ENCODE measurements at places on chromosomes 12 and 14.

DNA sequence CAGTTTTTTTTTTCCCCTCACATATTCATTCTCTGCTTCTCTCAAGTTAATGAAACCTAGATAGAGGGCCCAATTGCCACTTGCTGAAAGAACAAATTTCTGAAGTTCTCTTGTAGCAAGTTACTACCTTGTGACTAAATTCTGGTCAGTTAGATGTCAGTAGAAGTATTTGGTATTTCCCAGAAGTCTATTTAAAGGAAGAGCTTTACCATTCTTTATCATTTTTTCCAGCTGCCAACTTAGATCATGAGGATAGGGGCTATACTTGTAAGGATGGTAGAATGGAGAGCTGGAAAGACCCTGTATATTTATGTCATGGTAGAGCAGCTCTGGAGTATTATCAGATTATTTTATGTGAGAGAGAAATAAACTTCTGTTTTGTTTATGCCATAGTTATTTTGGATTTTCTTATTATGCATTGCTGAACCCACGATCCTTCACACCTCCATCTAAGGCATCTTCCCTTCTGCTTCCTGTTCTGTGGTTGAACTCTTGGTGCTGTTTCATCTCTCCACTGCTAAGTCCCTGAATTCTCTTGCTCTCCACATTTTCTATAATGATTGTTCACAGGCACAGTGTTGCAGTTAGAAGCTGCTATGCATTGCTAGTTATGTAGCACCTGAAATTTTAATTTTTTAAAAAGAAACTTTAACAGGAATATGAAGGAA, 25.9 kb downstream of the FUT8 start:
- H3K4me3 ChIP-seq: no peak overlapping the region
- peaks cover 24% of the 10 kb centered on the region for H3K4me1 ChIP-seq
- no peaks in the 10 kb centered on the region for H3K36me3 ChIP-seq
- H3K27ac ChIP-seq: no peak overlapping the region

GRCh38 chr14:89954070-89955021, at the start of gene EFCAB11:
EFCAB11 (minus strand) TSS chr14:89954730; CDS start chr14:89954660, 70 bp downstream.
- H3K27ac ChIP-seq: peak within 1 kb of the TSS; percentile 91
- H3K36me3 ChIP-seq: no peaks in the 10 kb centered on the region
- peak within 1 kb of the TSS; percentile 99 for H3K4me3 ChIP-seq
- peaks cover 7% of the 10 kb centered on the region for H3K27me3 ChIP-seq
- H3K4me1 ChIP-seq: peaks cover 9% of the 10 kb centered on the region

DNA sequence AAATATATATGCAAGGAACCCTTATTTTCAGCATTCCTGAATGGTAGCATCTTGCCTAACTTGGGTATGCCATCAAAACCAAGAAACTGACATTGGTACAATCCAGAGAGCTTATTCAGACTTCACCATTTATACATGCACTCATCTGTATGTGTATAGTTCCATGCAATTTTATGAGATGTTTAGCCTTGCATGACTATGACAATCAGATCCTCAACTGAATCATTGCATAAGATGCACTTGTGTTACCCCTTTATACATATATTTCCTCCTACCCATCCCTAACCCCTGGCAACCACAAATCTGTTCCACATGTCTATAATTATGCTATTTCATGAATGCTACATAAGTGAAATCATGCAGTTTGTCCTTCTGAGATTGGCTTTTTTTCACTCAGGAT, 37.0 kb upstream of the PPFIBP1 start:
- no peaks in the 10 kb centered on the region for H3K36me3 ChIP-seq
- H3K27me3 ChIP-seq: no peaks in the 10 kb centered on the region
- no peaks in the 10 kb centered on the region for H3K4me1 ChIP-seq
- no peak for DNase-seq

DNA sequence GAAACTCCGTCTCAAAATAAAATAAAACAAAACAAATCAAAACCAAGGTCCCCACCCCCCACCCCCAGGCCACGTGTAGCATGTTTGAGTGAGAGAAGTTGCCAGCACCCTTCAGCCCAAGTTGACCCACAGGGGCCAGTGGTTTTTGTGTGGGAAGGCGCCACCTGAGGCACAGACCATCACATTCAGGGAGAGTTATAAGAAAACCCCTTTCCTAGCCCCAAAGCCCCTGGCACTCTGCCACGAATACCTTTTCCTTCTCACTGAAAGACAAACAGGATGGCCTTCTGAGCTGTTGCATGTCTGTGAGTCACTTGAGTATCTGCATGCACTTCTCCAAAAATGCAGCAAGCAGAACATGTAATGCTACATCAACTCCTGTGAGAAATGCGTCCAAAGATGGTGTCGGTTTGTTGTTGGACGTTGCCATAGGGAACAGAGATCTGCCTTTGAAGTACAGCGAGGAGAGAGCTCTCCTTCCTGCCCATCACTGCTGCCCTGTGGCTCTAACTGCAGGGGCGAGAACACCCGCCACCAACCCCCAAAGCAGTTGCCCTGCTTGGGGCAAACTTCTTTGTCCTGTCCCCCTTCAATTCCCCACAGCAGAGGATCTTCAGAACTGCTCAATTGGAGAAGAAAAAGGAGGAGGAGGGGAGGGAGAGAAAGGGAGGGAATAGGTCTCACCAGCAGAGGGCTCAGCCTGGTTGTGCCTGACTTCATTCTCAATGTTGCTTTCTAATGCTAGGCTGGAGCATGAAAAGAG, 2.7 kb upstream of the TRAF3 start:
- H3K36me3 ChIP-seq: no peaks in the 10 kb centered on the region
- peaks cover 16% of the 10 kb centered on the region for H3K27me3 ChIP-seq
- peaks cover 26% of the 10 kb centered on the region for H3K4me1 ChIP-seq

- peak overlapping the region; percentile 76 for H3K27ac ChIP-seq
- peaks cover 10% of the 10 kb centered on the region for H3K27me3 ChIP-seq
- DNase-seq: no peak
- H3K4me1 ChIP-seq: peaks cover 12% of the 10 kb centered on the region
These were observed 501 bp upstream of the HSP90B1 start for GRCh38 chr12:103929784-103930033.

DNA sequence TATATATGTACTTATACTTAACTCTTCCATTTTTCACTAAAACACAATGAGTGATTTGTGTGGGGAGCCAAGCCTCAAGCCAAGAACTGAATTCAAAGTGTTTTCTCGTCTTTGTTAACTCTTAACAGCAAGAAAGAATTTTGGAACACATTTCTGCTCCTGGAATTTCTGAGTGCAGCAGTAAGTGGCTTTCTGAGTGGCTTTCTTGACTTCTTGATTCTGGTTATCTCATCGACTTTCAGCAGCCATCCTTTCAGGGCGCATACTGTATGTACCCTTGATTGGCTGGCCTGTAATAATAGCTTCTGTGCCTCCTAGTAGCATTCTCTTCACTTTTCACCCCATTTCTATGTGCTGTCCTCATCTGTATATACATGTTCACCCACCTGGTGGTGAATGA, 157.4 kb downstream of the FBXL14 start:
- no peaks in the 10 kb centered on the region for H3K27me3 ChIP-seq
- no peak overlapping the region for H3K4me3 ChIP-seq
- H3K27ac ChIP-seq: no peak overlapping the region
- H3K36me3 ChIP-seq: no peaks in the 10 kb centered on the region
- H3K4me1 ChIP-seq: no peaks in the 10 kb centered on the region

GRCh38 chr14:70641548-70642302, at the start of gene TTC9:
TTC9 (plus strand) TSS chr14:70641916; CDS start chr14:70642130, 214 bp downstream.
- peaks cover 16% of the 10 kb centered on the region for H3K4me1 ChIP-seq
- H3K27me3 ChIP-seq: peaks cover 24% of the 10 kb centered on the region

DNA sequence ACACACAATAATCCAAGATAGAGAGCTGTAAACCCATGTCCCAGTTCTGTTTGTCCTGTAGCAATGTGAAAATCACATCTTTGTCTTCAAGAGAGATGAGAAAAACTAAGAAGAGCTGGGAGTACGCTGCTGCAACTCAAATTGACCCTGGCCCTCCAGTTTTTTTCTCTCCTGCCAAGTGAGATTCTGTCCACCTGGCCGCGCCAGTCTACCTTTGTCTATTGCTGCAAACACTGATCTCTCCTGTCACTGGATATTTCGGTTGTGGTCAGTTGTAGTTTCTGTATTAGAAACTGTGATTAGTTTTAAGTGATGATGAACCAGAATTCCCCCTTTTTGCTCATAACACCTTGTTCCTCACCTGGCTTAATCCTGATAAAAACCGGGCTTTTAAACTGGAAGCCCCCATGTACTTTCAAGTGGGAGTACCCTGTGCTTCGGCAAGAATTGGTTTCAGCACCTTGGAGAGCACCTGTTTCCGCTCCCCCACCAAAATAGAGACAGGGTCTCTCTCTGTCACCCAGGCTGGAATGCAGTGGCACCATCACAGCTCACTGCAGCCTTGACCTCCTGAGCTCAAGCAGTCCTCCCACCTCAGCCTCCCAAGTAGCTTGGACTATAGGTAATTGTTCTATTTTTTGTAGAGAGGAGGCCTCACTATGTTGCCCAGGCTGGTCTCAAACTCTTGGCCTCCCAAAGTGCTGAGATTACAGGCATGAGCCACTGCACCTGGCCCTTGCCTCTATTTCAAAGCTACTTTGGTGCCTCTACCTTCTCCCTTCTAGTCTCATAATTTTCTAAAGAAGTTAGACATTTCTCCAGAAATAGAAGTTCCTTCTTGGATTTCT, 156.8 kb downstream of the PHETA1 start:
- H3K36me3 ChIP-seq: no peaks in the 10 kb centered on the region
- no peak overlapping the region for H3K4me3 ChIP-seq
- DNase-seq: no peak
- H3K4me1 ChIP-seq: peaks cover 12% of the 10 kb centered on the region
- H3K27ac ChIP-seq: no peak overlapping the region
- H3K27me3 ChIP-seq: peaks cover 1% of the 10 kb centered on the region

GRCh38 chr12:78888568-78888967, 24.0 kb downstream of the SYT1 start:
- no peaks in the 10 kb centered on the region for H3K27me3 ChIP-seq
- H3K27ac ChIP-seq: peak overlapping the region; percentile 38
- no peaks in the 10 kb centered on the region for H3K36me3 ChIP-seq
- no peak overlapping the region for H3K4me3 ChIP-seq
- no peak for DNase-seq

DNA sequence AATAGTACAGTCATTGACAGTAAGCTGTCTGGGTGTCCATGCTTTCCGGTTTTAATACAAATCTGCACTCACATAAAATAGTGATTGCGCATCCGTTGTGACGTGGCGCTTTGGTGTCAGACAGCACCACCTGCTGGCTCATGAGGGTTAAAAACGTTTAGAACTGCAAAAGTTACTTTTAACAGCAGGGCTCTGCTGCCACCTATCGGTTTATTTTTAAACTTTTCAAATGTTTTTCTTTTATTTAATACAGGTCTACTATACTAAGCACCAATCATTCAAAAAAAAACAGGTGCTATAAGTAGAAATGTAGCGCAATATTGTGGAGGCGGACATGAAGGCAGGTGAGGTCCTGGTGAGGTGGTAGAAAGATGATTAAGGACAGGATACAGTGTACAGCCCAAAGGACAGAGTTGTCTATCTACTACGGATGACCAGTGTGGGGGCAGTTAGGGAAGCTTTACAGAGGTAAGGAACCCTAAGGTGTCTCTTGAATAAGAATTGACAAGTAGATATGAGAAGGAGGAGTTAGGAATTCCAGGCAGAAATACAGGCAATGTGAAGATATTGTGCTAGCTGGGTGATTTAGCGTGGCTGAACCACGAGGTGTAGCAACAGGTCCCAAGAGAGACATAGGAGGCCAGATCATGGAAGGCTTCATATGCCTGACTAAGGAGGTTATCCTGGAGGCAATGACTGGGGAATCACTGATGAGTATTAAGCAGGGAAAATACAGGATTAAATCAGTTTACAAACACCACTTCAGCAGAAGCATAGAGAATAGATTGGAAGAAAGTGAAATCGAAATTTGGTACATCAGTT, 91.5 kb upstream of the PRB2 start:
- no peaks in the 10 kb centered on the region for H3K4me1 ChIP-seq
- H3K27ac ChIP-seq: no peak overlapping the region
- H3K4me3 ChIP-seq: no peak overlapping the region
- H3K36me3 ChIP-seq: no peaks in the 10 kb centered on the region
- peaks cover 4% of the 10 kb centered on the region for H3K27me3 ChIP-seq
- DNase-seq: peak; percentile 73

- H3K27ac ChIP-seq: no peak overlapping the region
- no peak for DNase-seq
- peaks cover 9% of the 10 kb centered on the region for H3K27me3 ChIP-seq
- H3K4me1 ChIP-seq: peaks cover 23% of the 10 kb centered on the region
These were observed 37.0 kb downstream of the ZFHX2 start for GRCh38 chr14:23514644-23514957.

- H3K27me3 ChIP-seq: no peaks in the 10 kb centered on the region
- H3K36me3 ChIP-seq: no peaks in the 10 kb centered on the region
- H3K27ac ChIP-seq: no peak overlapping the region
- no peak overlapping the region for H3K4me3 ChIP-seq
- H3K4me1 ChIP-seq: no peaks in the 10 kb centered on the region
These were observed 22.3 kb downstream of the SNW1 start for GRCh38 chr14:77738559-77739250.

- DNase-seq: peak; percentile 24
- H3K27ac ChIP-seq: no peak overlapping the region
- H3K36me3 ChIP-seq: no peaks in the 10 kb centered on the region
These were observed 10.1 kb downstream of the NOC4L start for GRCh38 chr12:132154341-132154761.

- H3K36me3 ChIP-seq: no peaks in the 10 kb centered on the region
- peaks cover 21% of the 10 kb centered on the region for H3K4me1 ChIP-seq
- H3K4me3 ChIP-seq: no peak overlapping the region
These were observed 6.3 kb upstream of the RIC8B start for GRCh38 chr12:106767954-106768822.

DNA sequence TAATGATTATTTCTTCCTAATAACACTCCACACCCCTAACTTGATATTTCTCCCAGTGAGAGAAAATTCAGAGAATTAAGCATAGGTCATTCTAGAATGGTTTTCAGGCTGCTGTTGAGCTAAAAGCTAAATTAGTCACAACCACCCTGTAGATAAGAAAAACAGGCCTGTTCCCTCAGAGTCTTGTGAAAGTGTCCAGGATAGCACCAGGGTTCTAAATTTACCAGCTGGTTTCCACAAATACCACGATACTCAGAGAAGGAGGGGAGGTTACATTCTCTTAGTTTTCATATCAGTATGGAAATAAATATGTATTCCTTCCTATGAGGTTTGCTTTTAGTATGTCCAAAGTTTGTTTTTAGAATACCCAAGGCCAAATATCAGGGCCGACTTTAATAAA, 66.0 kb upstream of the YARS2 start:
- no peaks in the 10 kb centered on the region for H3K27me3 ChIP-seq
- H3K36me3 ChIP-seq: no peaks in the 10 kb centered on the region
- peaks cover 13% of the 10 kb centered on the region for H3K4me1 ChIP-seq
- no peak overlapping the region for H3K27ac ChIP-seq
- H3K4me3 ChIP-seq: no peak overlapping the region

All from glutamatergic neuron (in vitro differentiated cells).